ENCODE measurements at places on chromosomes 12 and 14.

- DNase-seq = no peak
Observed at GRCh38 chr12:24591715-24592440, 357.0 kb downstream of the BCAT1 start.

DNA sequence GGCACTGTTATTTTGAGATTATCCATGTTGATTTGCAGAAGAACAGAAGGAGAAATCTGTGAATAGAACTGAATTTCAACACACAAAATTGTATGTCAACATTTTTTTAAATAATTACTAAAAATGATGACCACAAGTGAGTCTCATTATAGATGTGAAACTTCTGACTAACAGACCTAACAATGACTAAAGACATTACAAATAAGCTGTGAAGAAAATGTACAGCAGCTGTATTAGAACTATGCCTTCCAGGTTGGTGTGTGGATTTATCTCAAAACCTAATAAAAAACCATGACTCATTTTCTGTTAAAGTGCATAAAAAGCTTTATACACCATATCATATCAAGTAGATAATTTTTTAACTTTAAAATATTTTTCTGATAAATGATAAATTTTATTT is 22.5 kb upstream of the FOXG1 start:
- no peak for DNase-seq

GRCh38 chr12:2057795-2058408 is 5.1 kb downstream of the CACNA1C start:
- no peak for DNase-seq

- no peak for DNase-seq
Observed at GRCh38 chr12:89319606-89320005, 32.7 kb downstream of the DUSP6 start.

DNA sequence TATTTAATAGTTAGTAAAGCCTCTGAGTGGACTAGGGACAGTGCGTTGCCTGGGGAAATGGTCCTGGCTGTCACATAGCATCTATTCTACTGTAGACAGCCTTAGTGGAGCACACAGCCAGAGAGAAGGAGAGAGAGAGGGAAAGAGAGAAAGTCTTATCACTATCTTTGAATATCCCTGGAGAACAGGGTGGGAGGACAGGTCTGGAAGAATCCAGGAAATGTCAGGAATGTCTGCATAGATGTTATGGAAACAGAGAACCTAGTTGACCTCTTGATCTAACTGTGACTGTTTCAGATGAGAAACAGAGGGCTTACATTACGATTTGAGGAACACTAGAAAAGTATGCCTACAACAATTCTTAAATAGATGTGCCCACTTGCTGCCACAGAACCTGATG is 92.8 kb downstream of the SLC15A5 start:
- DNase-seq = no peak

- DNase-seq = no peak
Observed at GRCh38 chr12:24393071-24393470, 443.6 kb upstream of the SOX5 start.

DNA sequence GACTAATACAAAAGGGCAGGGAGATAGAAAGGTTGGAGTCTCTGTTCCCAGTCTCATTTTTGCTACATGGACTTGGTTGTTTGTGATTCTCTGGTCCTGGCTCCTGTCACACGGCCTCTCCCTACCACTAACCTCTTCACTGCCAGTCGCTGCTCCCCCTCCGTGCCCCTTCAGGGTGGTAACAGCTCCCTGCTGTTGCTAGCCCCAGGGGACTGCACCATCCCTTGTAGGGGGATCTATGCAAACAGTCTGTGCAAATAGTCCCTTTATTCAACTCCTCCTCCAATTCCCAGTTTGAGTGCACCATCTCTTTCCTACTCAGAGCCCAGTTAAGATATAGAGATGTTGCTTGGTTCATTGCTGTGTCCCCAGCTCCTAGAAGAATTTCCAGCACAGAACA is 51.1 kb downstream of the CCDC60 start:
- DNase-seq = no peak

DNA sequence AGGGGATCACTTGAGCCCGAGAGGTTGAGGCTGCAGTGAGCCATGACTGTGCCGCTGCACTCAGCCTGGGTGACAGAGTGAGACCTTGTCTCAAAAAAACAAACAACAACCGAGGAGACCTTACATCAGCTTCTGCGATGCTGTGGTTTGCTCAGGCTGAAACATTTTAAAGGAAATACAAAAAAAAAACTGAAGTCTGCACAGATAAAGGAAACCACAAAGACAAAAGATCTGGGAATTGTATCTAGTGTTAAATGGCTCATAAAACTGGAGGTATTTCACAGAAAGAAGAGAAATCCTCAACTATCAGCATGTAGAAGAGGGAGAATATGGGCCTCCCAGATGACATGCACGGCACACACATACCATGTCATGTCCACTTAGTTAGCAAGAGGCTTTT is 60.3 kb upstream of the VPS33A start:
- DNase-seq = no peak

- no peak for DNase-seq
Observed at GRCh38 chr14:80776186-80776585, 165.4 kb downstream of the CEP128 start.
